ENCODE measurements at places on chromosomes 5 and 9.

- no peak for DNase-seq
Observed at GRCh38 chr5:1736065-1736464, 63.6 kb downstream of the MRPL36 start.

DNA sequence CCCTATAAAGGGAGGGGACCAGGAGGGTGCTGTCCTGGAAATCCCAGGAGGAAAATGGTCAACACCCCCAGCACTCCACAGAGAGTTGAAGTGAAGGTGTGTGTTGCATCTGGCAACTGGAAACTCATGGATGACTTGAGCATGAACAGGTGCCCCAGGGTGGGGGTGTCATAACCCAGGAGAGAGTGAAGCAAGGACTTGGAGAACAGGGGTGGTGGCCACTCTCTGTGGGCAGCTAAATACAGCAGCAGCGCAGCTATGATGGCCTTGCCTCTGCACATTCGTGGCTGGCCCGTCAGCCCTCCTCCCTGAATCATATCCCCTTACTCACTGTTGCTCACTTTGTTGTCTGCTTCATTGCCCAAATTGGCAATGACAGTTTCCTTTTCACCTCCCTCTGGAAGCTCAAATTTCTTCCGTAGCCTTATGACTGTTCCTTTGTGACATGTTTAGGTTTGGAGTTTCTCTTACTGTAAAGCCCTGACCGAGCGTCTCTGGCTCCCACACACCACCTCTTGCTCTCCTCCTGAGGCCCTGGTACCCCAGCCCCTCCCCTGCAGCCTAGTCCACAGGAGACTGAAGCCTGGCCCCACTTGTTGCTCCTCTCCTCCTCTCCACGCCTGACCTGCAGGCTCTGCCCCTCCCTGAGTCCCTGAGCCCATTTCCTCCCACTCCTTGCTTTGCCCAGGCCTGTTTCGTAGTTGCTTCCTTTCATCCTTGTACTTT lies 185.8 kb downstream of the CD180 start:
- no peak for DNase-seq

- no peak for DNase-seq
Observed at GRCh38 chr9:135821116-135821515, 86.2 kb downstream of the CAMSAP1 start.

DNA sequence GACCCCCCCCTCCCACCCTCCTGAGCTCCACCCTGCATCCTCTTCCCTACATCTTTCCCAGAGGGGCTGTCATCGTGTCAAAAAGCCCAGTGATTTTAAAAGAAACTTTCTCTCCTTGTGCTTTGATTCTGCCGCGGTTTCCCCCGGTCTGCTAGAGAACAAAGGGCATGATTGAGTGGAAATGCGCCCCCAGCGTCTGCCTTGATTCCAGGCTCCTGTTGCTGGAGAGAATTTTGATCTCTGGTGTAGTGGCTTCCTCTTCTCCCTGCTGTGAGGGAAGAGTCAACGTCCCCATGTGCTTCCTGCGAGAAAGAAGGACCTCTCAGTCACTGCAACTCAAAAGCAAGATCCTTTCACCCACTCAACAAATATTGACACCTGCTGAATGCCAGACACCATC lies 61.9 kb upstream of the RAPGEF1 start:
- no peak for DNase-seq

DNA sequence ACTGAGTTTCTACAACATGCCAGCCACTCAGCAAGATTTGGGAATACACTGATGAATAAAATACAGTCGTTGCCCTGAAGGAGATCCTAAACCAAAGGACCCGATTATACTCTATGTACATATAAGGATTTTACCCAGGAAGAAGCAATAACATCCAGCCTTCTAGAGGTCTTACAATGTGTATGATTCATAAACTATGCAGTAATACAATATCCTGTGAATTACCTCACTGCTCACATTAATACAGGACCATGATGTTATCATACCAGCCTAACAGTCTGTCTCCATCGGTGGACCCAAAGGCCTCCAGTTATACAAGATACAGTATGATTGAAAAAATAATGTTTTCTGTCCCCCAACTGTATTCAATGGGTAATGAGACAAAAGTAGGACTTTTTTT lies 310.5 kb upstream of the TRPM3 start:
- no peak for DNase-seq

- no peak for DNase-seq
Observed at GRCh38 chr5:42591015-42591414, 165.6 kb upstream of the CCDC152 start.

DNA sequence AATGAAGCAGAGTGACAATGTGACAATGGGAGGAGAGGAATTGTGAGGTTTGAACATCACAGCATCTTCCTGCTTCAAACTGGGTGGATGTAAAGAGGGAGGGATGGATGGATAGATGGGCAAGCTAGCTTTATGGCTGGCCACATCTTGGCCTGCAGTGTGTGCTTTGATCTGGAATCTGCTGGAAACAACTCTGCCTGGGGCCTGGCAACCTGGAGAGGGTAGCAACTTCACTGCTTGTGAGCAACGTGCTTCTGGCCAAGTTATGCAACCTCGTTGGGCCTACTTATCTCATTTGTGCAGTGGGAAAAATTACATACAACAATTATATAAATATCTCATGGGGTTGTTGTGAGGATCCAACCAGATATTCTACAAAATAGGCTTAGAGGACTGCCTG lies 5.3 kb downstream of the IL9 start:
- no peak for DNase-seq

DNA sequence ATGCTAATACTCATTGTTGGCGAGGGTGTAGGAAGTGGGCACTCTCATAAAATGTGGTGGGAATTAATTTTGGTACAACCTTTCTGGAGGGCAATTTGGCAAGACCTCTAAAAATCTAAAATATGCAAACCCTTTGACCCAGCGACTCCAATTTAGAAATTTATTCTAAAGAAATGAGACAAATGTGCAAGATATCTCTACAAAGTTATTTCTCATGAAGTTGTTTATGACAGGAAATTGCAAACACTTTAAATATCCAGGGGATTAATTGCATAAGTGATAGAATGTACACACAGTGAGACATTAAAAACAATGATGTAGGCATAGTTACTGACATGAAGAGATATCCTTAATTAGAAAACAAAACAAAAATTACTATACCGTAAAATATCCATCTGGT lies 246.3 kb upstream of the MAP3K1 start:
- no peak for DNase-seq

- no peak for DNase-seq
Observed at GRCh38 chr9:122212473-122213004, 16.2 kb downstream of the LHX6 start.

DNA sequence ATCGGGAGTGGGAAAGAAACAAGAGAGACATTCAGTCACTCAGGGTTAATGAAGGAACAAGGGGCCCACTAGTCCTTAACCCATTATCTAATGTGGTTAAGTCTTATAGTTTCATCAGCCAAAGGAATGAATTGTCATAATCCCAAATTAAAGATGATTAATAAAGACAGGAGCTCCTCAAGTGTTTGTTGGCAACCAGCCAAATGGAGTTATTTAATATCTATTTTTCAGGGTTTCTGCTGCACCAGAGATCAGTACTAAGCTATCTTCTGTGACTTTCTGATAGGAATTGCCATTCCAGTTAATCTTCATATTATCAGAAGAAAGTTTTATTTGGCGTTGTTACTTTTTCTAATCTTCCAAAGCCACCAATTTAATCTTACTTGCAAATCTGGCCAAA lies 34.0 kb upstream of the FCHO2 start:
- DNase-seq: no peak

All from fibroblast of the conjunctiva (primary cell).